Activated CD4-positive, alpha-beta T cell treated with anti-CD3 and anti-CD28 coated beads, Interleukin-2, amount 50 U/mL, for 4 hours (primary cell): ENCODE measurements at places on chromosomes 6 and 20.

DNA sequence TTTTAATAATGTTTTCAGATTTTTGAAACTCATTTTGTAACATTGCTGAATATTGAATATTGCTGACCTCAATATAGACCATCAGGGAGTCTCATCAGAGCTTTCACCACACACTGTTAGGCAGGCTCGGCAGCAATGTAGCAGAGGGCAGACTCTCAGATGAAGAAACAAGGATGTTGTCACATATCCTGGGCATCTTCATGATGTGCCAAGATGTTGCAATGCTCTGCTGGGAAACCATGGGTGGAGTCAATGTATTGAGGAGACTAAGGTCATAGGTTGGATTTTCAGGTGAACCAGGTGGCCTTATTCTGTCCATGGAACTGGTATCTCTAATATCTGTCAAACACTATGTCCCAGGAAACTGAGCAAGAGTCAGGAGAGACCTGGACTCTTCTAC lies 27.3 kb downstream of the NR2E1 start:
- DNase-seq: no peak

- no peak for DNase-seq
Observed at GRCh38 chr6:8982668-8983067, 547.3 kb upstream of the SLC35B3 start.

- DNase-seq: no peak
Observed at GRCh38 chr6:166600931-166601330, 14.5 kb upstream of the RAMACL start.

DNA sequence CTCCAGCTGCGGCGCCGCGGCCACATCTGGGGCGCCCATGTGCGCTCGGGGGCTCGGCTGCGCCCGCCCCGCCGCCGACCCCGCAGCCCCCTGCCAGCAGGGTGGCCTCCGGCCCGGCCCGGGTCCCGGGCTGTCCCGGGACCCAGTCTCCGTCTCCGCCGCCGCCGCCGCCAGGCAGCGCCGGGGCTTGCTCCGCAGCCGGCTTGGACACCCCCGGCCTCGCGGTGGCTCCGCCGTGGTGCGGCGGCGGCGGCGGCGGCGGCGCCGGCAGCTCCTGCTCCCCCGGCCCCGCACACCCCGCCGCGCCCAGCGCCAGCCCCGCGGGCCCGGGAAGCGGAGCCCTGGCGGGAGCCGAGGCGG lies 219 bp downstream of the ISM1 start:
- no peak for DNase-seq

- no peak for DNase-seq
Observed at GRCh38 chr6:159102373-159103160, 57.8 kb upstream of the TAGAP start.

DNA sequence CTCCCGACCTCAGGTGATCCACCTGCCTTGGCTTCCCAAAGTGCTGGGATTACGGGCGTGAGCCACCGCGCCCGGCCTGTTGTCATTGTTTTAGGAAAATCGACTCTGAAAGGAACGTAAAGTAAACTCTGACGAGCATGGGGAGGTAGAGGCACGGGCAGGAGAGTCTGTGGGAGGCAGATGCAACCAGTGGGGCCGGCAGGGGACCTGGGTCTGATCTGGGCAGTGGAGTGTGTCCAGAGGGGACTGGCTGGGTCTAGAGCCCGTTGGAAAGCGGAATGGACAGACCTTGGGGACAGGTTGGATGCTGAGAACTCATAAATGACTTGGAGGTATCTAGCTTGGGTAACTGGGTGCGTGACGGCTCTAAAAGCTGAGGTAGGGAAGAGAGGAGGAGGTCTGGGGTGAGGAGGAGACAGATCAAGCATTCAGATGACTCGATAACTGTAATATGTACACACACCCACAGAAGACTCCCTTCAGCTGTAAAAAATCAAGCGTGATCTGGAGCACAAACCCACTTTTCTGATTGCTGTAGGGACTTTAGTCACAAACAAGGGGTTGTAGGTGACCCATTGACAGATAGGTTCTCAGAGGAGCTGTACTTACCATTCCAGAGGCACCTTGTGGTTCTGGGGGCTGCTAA lies 22.4 kb downstream of the MANBAL start:
- no peak for DNase-seq

DNA sequence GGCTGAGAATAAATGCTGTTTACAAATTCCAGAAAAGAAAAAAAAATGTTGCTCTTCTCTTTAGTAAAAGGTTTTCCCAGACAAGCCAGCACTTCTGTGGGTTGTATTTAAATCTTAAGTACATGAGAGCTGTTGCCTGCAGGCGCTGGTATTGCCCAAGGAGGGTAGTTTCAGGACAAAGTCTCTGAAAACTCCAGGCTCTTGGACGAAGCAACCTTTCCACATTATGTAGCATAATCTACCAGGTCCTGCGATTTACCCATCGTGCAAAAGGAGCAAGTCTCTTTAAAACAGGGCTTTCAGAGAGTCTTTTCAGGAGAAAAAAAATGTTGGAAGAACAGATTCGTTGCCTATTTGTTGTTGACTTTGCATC lies 65.6 kb downstream of the PLG start:
- DNase-seq: no peak

- no peak for DNase-seq
Observed at GRCh38 chr6:149213829-149214228, 103.7 kb upstream of the TAB2 start.

- no peak for DNase-seq
Observed at GRCh38 chr6:53306819-53307347, 41.9 kb downstream of the ELOVL5 start.

DNA sequence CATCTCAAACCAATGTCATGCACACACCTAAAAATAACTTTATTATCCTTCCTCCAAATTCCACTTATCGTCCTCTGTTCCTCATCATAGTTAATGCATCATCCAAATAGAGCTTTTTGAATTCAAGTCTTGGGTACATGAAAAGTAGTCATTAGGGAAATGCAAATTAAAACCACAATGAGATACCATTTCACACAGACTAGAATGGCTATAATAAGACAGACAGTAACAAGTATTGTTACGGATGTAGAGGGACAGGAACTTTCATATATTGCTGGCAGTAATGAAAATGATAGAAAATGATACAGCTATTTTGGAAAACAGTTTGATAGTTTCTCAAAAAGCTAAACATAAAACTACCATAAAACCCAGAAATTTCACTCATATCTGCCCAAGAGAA lies 59.1 kb downstream of the FHL5 start:
- no peak for DNase-seq

DNA sequence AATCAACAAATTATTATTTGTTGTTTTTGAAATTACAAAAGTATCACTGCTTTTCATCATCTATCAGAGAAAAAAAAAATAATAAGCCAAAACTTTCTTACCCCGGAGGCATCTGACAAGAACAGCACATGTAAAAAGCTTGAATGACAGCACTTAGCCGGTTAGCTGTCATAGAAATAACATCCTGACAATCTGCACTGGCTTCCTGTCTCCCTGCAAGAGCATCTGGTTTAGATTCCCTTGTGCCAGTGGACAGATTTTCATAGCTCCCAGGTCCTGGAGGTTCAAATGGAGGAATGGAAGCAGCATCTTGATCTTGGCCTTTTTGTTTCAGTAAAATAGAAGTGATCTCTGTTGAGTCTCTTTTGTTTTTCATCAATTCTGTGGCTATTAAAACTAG lies 74.8 kb downstream of the HACE1 start:
- no peak for DNase-seq

- DNase-seq: no peak
Observed at GRCh38 chr20:17568972-17569521, 828 bp upstream of the DSTN start.

DNA sequence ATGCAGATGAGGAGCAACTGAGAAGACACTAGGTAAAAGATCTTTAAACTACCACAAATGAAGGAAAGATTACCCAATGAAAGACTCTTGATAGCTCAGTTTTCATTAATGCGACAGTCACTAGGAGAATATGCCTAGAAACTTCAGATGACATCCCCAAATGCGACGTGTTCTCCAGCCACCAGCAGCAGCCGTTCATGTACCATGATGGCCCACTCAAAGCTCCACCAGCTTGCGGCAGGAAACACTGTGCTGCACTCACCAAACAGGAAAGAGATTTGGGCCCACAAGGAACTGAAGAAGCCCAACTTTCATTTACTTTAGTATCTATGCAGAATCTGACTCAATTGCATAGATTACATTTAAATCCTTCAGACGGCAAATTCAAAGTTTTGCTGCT lies 7.5 kb downstream of the DIDO1 start:
- DNase-seq: no peak

- no peak for DNase-seq
Observed at GRCh38 chr20:25549172-25549773, 36.1 kb downstream of the NINL start.

DNA sequence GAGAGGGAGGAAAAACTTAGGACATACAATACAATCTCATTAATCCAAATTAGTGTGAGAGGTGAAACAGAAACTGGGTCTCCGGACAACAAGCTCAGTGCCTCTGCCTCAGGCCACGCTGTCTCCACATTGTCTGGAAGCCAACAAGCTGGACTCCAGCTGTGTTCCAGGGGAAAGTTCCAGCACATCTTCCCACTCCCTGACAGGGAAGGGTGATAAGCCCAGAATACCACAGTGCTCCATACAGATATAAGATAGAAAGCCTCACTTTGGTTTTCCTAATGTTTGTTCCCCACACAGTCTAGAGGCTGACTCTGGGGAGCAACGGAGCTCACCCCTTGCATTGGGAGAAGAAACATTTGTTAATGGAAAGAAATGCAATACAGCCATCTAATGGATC lies 117.1 kb upstream of the SPTLC3 start:
- no peak for DNase-seq

DNA sequence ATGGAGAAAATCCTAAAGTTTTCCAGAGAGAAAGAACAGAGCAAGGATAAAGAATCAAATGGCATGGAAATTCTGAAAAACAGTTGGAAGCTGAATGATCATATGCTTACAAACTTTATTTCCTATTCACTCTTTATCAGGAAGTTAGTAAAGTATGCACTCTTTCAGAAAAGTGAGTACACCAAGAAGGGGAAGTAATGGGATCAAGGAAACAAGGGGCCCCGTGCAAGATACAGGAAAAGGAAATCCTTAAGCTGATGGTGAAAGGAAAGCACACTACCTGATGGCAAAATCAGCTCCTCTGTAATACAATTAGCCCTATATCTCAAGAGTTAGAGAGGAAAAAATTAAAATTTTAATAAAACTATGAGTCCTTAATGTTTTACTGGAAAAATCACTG lies 14.0 kb downstream of the CALHM6 start:
- DNase-seq: no peak

DNA sequence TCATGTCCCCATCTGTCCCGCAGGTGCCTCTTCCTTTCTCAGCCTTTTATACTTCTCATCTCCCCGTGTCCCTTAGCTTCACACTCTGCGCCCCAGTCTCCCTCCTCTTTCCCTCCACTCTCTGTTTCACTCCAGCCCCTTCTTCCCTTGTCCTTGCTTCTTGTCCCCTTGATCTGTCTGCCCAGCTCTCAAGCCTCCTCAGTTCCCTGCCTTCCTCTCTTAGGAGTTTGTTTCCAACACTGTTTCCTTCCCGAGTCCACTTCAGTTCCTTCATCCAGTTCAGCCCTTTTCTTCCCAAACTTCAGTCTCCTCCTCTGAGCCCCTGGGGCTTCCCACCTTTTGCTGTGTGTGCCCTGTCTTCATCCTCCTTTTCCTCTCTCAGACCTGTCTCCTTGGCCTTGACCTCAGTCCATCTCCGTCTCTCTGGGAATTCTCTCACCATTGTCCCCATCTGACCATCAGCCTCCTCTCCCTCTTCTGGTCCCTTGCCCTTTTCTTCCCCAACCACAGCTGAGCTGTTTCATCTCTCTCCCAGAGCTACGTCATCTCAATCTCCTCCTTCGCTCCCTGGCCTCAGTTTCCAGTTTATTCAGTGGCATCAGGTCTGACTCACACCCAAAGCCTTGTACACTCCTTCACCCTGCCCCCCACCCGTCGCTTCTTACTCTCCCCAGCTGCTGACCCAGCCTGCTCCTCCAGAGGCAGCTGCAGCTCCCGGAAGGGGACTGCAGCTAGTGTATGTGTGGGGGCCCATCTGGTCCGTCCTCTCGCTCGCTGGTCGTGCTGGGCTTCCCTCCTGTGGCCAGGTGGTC lies 2.7 kb upstream of the DDR1 start:
- DNase-seq: no peak

GRCh38 chr20:20370094-20370575 lies 2.2 kb downstream of the INSM1 start:
- DNase-seq: no peak

GRCh38 chr6:139943391-139943790 lies 568.9 kb upstream of the CITED2 start:
- no peak for DNase-seq

- no peak for DNase-seq
Observed at GRCh38 chr6:41023114-41023513, 15.9 kb downstream of the UNC5CL start.

GRCh38 chr20:14879020-14879697 lies 541.7 kb upstream of the FLRT3 start:
- no peak for DNase-seq

DNA sequence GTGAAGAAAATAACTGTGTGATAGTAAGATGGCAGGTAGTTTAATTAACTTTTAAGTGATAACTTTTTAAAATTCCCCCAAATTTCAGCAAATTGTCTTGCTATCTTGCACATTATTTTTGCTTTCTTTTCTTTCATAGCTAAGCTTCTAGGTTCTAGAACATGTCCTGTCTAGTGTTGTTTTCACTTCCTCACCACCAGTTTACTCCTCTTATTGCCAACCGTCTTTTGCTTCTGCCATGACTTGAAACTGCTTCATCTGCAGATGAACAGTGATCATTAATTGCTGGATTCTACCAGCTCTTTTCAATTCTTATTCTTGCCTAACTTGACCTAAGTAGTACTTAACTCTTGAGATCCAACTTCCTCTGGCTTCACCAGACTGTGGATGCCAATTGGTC lies 137.8 kb downstream of the CENPW start:
- no peak for DNase-seq

- no peak for DNase-seq
Observed at GRCh38 chr6:26094036-26094435, 6.8 kb downstream of the HFE start.

- DNase-seq: no peak
Observed at GRCh38 chr6:166870602-166871208, 85.6 kb downstream of the RNASET2 start.

DNA sequence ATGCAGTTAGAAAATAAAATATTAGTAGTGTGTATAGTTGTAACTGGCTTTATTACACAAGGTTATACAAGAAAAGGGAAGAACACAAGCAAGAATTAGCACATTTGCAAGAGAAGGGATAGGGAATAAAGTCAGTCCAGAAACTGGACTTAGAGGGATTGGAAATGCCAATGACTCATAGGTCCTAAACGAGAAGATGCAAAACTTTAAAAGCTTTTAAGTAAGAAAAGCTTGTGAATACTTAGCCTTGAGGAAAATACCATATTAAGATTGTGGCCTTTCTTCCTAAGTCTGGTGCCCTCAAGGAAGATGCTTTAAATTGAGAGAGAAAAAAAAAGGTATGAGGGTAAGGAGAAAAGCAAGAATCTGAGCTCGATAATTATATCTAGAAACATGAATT lies 102.3 kb upstream of the MCHR2 start:
- DNase-seq: no peak

- DNase-seq: no peak
Observed at GRCh38 chr6:121645100-121645745, 209.8 kb downstream of the GJA1 start.

GRCh38 chr20:17664025-17664633 lies 17.9 kb downstream of the RRBP1 start:
- DNase-seq: no peak
